ENCODE measurements at places on chromosomes 2 and 18. TPM values are rescaled to one million over a fixed set of nuclear protein-coding genes. Genes with fewer than 3 reads are reported as not detected.

The SP140 gene
- total RNA-seq, result 68.2 TPM

DNA sequence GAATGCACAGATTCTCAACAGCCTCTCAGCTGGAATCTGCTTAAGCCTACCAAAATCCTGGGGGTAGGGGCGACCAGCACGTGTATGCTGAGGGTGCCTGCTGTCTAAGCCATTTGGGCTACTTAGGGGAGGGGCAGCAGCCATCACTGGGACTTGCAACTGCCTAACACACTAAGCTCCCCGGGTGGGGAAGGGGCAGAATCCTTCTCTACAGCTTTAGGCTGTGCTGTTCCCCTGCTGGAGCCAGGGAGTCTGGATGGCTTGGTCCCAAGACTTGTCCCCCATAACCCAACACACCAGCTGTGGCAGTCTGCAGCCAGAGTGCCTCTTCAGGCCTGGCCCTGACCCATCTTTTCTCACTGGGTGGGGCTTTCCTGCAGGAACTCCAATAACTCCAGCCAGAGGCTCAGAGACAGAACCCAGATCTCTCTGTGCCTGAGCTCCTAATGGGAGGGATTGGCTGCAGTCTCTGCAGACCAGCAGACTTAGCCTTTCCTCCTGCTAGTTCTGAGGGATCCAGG lies 305.4 kb upstream of the RND3 start:
- DNase-seq, result no peak

DNA sequence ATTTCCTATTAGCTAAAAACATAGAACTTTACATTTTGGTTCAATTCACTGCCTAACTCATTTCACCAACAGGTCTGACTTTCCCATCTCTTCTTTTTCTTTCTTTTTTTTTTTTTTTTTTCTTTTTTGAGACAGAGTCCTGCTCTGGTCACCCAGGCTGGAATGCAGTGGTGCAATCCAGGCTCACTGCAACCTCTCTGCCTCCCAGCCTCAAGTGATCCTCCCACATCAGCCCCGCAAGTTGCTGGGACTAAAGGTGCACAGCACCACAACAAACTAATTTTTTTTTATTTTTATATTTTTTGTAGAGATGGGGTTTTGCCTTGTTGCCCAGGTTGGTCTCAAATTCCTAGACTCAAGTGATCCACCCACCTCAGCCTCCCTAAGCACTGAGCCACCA lies 57.8 kb upstream of the HNRNPA3 start:
- no peak for DNase-seq

DNA sequence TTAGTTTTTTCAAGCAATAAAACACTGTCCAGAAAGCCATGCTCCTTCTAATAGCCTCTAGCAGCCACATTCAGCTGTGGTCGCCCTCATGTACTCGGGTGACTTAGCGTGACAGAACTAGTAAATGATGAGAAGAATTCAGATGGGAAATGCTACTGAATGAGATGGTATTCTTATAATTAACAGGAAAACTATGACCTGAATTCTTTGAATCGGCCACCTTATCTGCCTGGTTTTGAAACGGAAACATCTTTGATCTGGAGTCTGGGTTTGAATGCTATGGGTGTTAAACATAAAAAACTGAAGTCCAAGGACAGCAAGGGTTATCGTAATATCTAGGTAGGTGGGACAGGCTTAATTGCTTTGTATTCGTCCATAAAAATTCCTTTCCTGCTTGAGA lies 138.8 kb upstream of the DNMT3A start:
- DNase-seq, result no peak

GRCh38 chr2:238847841-238848690 lies at the start of gene TWIST2:
Gene TWIST2, plus strand, starts transcription at chr2:238848085. Its CDS starts 131 bp downstream, at chr2:238848216.
- no peak for DNase-seq

GRCh38 chr18:62799977-62800376 lies 84.6 kb downstream of the PHLPP1 start:
- no peak for DNase-seq

DNA sequence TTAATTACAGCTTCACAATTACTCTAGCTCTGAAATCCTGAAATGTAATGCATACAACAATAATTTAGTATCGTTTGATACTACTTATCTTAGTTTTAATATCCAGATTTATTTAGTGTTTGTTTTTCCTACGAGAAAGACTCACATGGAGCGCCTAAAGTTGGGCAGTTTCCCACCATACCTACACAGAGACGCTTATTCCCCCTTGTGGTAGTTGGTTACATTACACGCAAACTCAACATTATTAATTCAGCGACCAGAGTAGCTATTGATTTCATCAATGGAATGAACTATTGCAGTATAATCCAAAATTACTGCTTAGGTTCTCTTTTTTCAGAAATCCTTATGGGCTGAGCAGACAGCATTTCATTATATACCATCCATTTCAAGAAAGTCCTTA lies 164.0 kb upstream of the REG3G start:
- no peak for DNase-seq

DNA sequence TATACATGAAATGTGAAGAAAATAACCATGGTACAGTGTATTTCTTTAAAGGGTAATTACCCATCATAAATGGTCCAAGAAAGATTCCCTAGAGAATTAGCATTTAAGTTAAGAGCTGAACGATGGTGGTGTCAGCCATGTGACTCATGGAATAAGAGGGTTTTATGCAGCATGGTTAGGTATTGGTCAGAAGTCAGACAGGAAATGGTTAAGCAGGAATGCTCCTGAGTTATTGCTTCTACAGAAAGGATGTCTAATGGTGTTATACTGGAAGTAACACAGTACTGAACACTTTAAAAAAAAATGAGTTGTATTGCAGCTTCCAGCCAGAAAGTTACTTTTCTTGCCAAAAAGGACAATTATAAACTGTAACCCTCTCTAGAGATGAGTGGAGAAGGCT lies 72.7 kb upstream of the UBE2E3 start:
- DNase-seq, result no peak

GRCh38 chr2:36616947-36617346 lies 19.0 kb upstream of the FEZ2 start:
- DNase-seq, result no peak

DNA sequence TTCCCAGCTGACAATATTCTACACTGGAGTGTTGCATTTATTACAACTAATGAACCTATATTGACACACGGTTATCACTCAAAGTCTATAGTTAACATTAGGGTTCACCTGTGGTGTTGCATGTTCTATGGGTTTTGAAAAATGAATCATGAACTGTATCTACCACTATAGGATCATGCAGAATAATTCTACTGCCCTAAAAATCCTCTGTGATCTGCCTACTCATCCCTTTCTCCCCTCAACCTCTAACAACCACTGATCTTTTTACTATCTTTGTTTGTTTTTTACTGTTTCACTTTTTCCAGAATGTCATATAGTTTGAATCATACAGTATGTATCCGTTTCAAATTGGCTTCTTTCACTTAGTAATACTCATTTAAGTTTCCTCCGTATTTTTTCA lies 47.6 kb upstream of the TCF7L1 start:
- no peak for DNase-seq

- no peak for DNase-seq
Measured at GRCh38 chr2:201490291-201490690, 38.8 kb downstream of the STRADB start.

DNA sequence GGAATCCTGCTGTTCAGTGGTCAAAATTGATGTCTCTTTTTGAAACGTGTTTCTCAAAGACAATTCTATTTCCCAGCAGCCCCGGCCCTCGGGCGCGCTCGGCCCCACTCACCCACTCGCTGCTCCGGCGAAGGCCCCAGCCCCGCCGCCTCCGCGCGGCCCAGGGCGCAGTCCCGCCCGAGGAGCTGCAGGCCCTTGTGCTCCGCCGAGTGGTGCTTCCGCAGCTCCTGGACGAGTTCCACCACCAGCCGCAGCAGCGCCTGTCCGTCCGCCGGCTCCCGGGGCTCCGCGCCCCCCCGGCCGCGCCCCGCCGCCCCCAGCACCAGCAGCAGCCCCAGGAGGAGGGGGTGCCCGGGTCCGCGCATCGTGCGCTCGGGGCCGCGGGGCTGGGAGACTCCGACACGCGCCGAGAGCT lies 413 bp downstream of the ALKAL2 start:
- DNase-seq, result no peak

DNA sequence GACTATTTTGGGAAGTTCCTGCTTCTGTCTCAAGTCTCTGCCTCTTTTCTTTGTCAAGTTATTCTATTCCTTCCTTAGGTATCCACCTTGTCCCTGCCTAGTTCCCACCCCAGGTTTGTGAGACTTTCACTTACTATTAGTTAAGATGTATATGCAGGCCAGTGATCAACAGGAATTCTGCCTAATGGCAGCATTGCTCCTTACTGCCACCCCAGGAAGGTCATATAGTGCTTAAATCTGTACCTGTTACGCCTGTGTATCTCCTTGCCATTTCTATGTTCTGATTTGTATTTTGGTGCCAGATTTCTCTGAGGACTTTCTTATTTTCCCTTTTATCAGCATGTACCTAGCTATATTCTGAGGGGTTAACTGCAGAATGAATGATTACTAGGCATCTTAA lies 746.0 kb upstream of the TMEFF2 start:
- DNase-seq, result no peak

DNA sequence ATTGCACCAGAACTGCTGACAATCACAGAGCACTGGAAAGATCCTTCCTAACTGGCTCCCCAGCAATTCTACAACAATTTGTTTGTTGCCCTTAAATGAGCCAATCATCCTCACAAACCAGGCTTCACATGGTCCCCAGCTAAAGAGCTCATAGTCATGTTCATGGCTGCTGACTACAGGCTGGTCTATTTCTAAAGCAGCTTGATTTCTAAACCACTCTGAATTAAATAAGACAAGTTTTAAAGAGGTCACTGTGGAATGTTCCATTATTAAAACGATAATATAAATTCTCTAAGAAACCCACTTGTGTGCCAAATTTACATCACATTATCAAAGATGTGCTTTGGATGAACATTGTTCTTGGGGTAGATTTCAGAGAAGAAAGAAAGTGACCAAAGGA lies 110.7 kb downstream of the COPS8 start:
- no peak for DNase-seq

- no peak for DNase-seq
Measured at GRCh38 chr2:28252311-28252710, 140.3 kb upstream of the FOSL2 start.

The CEBPZOS gene
- 23.2 TPM for total RNA-seq

- DNase-seq, result no peak
Measured at GRCh38 chr2:85053802-85054201, 79.4 kb upstream of the TCF7L1 start.

GRCh38 chr18:58344861-58345463 lies 283.9 kb downstream of the ALPK2 start:
- DNase-seq, result no peak

The ACTG2 gene
- total RNA-seq, result not detected

GRCh38 chr18:33803636-33804035 lies 225.6 kb downstream of the ASXL3 start:
- DNase-seq, result no peak

GRCh38 chr2:233063269-233063975 lies 3.3 kb downstream of the INPP5D start:
- no peak for DNase-seq

DNA sequence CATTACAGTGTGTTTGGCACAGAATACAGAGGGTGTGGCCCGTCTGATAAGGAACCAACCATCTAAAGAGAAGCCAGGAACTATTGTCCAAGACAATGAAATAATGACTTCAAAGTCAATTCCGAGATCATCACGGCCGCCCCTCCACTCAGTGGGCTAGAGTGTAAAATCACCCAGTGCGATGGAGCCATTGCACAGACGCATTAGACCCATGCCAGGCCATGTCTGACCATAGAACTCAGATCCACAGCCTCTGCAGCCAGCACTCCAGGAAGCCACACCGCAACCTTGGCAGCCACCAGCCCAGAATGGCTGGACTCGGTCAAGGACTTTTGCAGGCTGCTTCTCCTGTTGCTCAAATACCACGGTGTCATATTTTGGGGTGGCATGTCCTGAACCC lies 835.7 kb downstream of the DCDC2C start:
- DNase-seq, result no peak

The TDRD15 gene
- total RNA-seq, result not detected

The MEIS1 gene
- 13.4 TPM for total RNA-seq

The FSHR gene
- total RNA-seq, result not detected

The METTL21A gene
- total RNA-seq, result 13.9 TPM

DNA sequence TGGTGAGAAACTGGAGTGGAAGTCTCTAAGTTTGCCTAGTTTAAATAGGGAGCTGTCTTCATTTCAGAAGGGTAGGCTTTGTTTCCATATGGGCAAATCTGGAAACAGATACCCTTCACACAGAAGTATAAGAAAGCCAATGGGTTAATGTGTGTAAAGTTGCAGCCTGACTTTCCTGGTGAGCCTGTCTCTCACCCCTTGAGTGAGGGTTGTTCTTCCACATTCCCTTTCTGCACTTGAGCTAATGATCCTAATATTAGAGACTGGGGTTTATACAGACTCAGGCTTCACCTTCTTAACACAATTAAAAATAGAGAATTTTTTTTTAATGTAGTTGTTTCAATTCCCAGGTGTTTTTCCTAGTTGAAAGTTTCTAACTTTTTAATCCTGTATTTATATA lies 108.6 kb upstream of the EML6 start:
- DNase-seq, result no peak

The EPHA4 gene
- total RNA-seq, result 88.2 TPM
